ENCODE measurements at places on chromosomes 12 and 14. TPM values are rescaled to one million over a fixed set of nuclear protein-coding genes. Genes with fewer than 3 reads are reported as not detected.
A peak's percentile ranks its signal among the peaks of the same experiment; 100 is the strongest.

SLC7A8 gene
- 0.57 TPM for total RNA-seq

DNA sequence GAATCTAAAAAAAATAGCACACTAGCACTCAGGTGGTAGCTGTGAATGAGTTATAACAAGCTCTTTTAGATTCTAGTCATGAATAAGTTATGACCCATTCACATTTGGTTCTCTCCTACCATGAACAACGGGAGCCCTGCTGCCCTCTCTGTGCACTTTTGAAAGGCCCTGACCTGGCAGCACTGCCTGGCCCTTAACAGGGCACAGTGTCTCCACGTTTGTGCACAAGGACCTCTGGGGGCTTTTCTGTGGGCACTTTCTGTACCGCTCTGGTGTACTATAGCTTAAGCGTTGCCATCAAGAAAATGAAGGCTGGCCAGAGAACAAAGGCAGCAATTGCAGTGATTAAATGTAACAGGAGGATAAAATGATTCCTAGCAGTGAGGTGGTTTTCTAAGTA lies 21.2 kb downstream of the CCDC92 start:
- H3K36me3 ChIP-seq = no peaks in the 10 kb centered on the region
- H3K4me3 ChIP-seq = no peak overlapping the region
- DNase-seq = no peak
- H3K27ac ChIP-seq = no peak overlapping the region
- H3K4me1 ChIP-seq = no peaks in the 10 kb centered on the region

GRCh38 chr12:40825156-40825555 lies 132.9 kb downstream of the CNTN1 start:
- no peak overlapping the region for H3K4me3 ChIP-seq
- H3K4me1 ChIP-seq = no peaks in the 10 kb centered on the region
- no peak for DNase-seq
- no peaks in the 10 kb centered on the region for H3K27me3 ChIP-seq

- no peak overlapping the region for H3K27ac ChIP-seq
- H3K4me3 ChIP-seq = no peak overlapping the region
- H3K36me3 ChIP-seq = no peaks in the 10 kb centered on the region
- no peaks in the 10 kb centered on the region for H3K27me3 ChIP-seq
- peaks cover 10% of the 10 kb centered on the region for H3K4me1 ChIP-seq
These were observed 334.4 kb upstream of the ATP2B1 start for GRCh38 chr12:90042920-90043641.

KLRC4 gene
- 4.9 TPM for total RNA-seq

SLC8A3 gene
- total RNA-seq = not detected

GRCh38 chr14:24475261-24475660 lies 32.7 kb upstream of the SDR39U1 start:
- H3K27ac ChIP-seq = no peak overlapping the region
- H3K36me3 ChIP-seq = no peaks in the 10 kb centered on the region

DNA sequence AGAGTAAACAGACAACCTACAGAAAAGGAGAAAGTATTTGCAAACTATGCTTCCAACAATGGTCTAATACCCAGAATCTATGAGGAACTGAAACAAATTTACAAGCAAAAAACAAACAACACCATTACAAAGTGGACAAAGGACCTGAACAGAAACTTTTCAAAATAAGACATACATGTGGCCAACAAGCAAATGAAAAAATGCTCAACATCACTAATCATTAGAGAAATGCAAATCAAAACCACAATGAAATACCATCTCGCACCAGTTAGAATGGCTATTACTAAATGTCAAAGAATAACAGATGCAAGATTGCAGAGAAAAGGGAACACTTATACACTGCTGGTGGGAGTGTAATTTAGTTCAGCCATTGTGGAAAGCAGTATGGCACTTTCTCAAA lies 125.8 kb downstream of the C12orf42 start:
- H3K36me3 ChIP-seq = no peaks in the 10 kb centered on the region
- H3K27me3 ChIP-seq = no peaks in the 10 kb centered on the region
- peaks cover 13% of the 10 kb centered on the region for H3K4me1 ChIP-seq
- no peak overlapping the region for H3K4me3 ChIP-seq

- peak within 1 kb of the TSS; percentile 88 for H3K27ac ChIP-seq
- peaks cover 44% of the 10 kb centered on the region for H3K4me1 ChIP-seq
- no peaks in the 10 kb centered on the region for H3K27me3 ChIP-seq
- H3K4me3 ChIP-seq = peak within 1 kb of the TSS; percentile 86
These were observed at the start of gene CRIP1 for GRCh38 chr14:105486163-105486973. TSS of gene CRIP1 (plus strand) at chr14:105486886. CDS start at chr14:105487260, 374 bp downstream.

- H3K4me1 ChIP-seq = peaks cover 36% of the 10 kb centered on the region
- H3K27me3 ChIP-seq = no peaks in the 10 kb centered on the region
- no peak for DNase-seq
- peaks cover 11% of the 10 kb centered on the region for H3K36me3 ChIP-seq
These were observed 710 bp downstream of the MTA1 start for GRCh38 chr14:105420101-105420973.

GRCh38 chr14:56592746-56593544 lies 13.3 kb downstream of the TMEM260 start:
- peaks cover 19% of the 10 kb centered on the region for H3K36me3 ChIP-seq
- no peaks in the 10 kb centered on the region for H3K27me3 ChIP-seq
- no peaks in the 10 kb centered on the region for H3K4me1 ChIP-seq
- DNase-seq = no peak

DNA sequence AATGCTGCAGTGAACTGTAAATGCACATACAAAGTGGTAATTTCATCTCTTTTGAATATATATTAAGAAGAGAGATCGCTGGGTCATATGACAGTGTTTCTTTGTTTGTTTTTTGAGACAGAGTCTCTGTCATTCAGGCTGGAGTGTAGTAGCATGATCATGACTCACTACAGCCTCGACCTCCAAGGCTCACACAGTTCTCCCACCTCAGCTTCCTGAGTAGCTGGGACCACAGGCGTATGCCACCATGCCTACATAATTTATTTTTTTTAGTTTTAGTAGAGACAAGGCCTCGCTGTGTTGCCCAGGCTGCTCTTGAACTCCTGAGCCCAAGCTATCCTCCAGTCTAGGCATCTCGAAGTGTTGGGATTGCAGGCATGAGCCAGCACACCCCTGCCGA lies 62.4 kb upstream of the ACSS3 start:
- H3K27ac ChIP-seq = no peak overlapping the region
- H3K27me3 ChIP-seq = no peaks in the 10 kb centered on the region

DNA sequence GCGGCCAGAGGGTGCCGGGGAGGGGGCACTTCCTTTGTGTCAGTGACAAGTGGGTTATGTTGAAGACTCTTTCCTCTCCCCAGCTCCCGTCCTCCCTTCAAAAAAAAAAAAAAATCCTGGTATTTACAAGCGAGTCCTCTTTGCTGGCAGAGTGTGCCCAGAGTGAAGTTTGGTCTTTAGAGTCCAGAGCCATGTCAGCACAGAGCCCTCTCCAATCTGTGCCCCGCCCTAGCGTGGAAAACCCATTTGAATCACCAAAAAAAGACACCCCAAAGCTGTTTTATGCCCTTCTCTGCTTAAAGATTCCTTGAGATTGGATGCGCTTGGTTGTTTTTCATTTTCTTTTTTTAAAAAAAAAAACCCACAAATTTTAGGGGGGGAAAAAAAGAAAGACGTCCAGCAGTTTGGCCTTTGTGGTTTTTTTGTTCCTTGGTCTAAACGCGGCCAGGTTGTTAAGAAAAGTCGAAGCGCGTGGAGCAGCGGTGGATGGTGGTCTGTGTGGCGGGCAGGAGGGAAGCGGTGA lies 3.3 kb downstream of the NKX2-1 start:
- no peak overlapping the region for H3K4me3 ChIP-seq
- no peak overlapping the region for H3K27ac ChIP-seq
- H3K27me3 ChIP-seq = peaks cover 71% of the 10 kb centered on the region
- peaks cover 7% of the 10 kb centered on the region for H3K4me1 ChIP-seq

DNA sequence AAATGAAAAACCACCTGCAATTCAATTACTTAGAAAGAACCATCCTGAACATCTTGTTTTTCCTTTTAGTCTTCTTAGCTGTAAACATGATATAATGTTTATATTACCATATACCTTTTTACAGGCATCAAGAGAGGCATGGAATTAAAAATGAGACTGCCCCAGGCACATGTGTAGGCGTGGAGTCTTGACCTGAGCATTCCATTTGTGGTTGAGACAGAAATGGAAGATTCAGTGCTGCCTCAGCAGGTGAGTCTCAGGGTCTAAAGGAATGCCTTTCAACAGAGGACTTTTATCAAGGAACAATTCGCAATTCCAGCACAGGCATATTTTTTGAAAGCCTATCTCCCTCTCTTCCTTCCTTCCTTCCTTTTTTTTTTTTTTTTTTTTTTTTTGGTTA lies 8.0 kb upstream of the NANOGNB start:
- no peak overlapping the region for H3K27ac ChIP-seq
- peaks cover 3% of the 10 kb centered on the region for H3K27me3 ChIP-seq
- peaks cover 9% of the 10 kb centered on the region for H3K4me1 ChIP-seq
- no peaks in the 10 kb centered on the region for H3K36me3 ChIP-seq
- no peak overlapping the region for H3K4me3 ChIP-seq
- no peak for DNase-seq

- DNase-seq = no peak
- H3K4me1 ChIP-seq = peaks cover 55% of the 10 kb centered on the region
- no peaks in the 10 kb centered on the region for H3K27me3 ChIP-seq
- H3K27ac ChIP-seq = peak overlapping the region; percentile 99
These were observed 1.6 kb downstream of the IRAK4 start for GRCh38 chr12:43760396-43760795.

GRCh38 chr14:71783088-71783487 lies 149.1 kb upstream of the RGS6 start:
- H3K4me3 ChIP-seq = no peak overlapping the region
- no peaks in the 10 kb centered on the region for H3K4me1 ChIP-seq
- no peaks in the 10 kb centered on the region for H3K36me3 ChIP-seq

DNA sequence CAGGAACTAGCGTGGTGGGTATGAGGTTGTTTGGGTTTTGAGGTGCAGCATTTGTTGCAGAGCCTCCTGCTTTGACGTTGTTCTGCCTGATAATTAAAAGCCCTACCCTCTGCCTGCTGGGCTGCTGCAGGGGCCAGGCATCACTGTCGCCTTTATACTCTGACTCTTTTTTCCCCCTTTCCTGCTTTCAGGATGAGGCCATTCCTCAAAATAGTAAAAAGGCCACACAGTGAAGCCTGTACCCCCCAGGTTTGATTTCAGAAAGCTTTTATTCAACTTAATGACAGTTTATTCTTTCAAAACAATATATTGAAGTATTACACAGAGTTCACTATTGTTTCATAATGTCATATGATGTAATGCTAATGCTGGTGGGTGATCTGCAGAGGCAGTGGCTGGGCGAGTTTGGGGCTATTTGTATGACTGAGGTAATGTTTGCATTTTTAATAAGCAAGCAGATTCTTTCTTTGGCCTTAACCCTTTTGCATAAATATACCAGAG lies 9.1 kb downstream of the BORCS5 start:
- no peak overlapping the region for H3K4me3 ChIP-seq
- peak overlapping the region; percentile 32 for H3K27ac ChIP-seq
- H3K36me3 ChIP-seq = peaks cover 39% of the 10 kb centered on the region
- peak; percentile 55 for DNase-seq
- peaks cover 41% of the 10 kb centered on the region for H3K4me1 ChIP-seq

GRCh38 chr14:98548071-98548686 lies 723.8 kb downstream of the BCL11B start:
- H3K27me3 ChIP-seq = no peaks in the 10 kb centered on the region
- no peak overlapping the region for H3K4me3 ChIP-seq
- no peaks in the 10 kb centered on the region for H3K36me3 ChIP-seq
- H3K27ac ChIP-seq = peak overlapping the region; percentile 16
- peaks cover 5% of the 10 kb centered on the region for H3K4me1 ChIP-seq

GRCh38 chr14:92783813-92784431 lies 10.2 kb upstream of the GOLGA5 start:
- H3K4me1 ChIP-seq = peaks cover 11% of the 10 kb centered on the region
- no peak overlapping the region for H3K27ac ChIP-seq
- peaks cover 2% of the 10 kb centered on the region for H3K27me3 ChIP-seq
- no peak overlapping the region for H3K4me3 ChIP-seq
- peaks cover 2% of the 10 kb centered on the region for H3K36me3 ChIP-seq

PRKD1 gene
- not detected for total RNA-seq

DNA sequence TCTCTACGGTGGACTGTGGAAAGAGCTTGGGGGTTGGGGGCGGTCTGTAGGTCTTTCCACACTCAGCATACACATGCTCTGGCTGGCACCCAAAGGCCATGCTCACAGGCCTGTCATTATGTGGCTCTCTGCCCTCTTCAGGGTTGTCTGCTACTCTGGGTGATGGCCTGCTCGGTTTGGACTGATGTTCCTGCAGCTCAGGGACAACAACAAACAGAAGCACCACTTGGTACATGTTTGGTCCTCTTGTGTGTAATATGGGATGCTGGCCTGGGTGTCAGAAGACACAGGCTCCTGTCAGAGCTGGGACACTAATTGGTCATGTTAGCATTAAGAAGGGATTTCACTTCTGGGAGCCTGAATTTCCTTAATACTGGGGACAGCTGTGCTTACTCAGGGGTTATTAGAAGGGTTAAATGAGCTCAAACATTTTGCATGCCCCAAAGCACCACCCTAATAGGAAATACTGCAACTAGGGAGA lies 32.7 kb upstream of the SELPLG start:
- no peaks in the 10 kb centered on the region for H3K27me3 ChIP-seq
- no peaks in the 10 kb centered on the region for H3K36me3 ChIP-seq
- no peak for DNase-seq
- no peak overlapping the region for H3K4me3 ChIP-seq
- H3K27ac ChIP-seq = no peak overlapping the region

- no peaks in the 10 kb centered on the region for H3K27me3 ChIP-seq
- no peak for DNase-seq
- peaks cover 48% of the 10 kb centered on the region for H3K4me1 ChIP-seq
- H3K27ac ChIP-seq = peak overlapping the region; percentile 60
These were observed 4.9 kb downstream of the NCKAP1L start for GRCh38 chr12:54502485-54502884.

DNA sequence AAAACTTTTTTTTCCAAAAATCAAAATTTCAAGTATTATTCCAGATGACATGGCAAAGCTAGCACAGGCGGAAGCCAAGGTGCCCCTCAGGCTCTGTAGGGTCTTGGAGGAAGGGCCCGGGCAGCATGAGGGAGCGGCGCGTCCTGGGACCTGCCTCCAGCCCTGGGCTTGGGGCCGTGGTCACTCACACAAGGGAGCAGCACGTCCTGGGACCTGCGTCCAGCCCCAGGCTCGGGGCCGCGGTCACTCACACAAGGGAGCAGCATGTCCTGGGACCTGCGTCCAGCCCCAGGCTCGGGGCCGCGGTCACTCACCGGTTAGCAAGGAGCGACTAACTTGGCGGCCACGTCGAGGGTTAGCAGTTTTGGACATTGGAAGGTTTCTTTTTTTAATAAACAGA lies 11.9 kb upstream of the GOLGA3 start:
- no peak overlapping the region for H3K4me3 ChIP-seq
- no peak overlapping the region for H3K27ac ChIP-seq
- H3K4me1 ChIP-seq = peaks cover 35% of the 10 kb centered on the region
- no peak for DNase-seq
- H3K27me3 ChIP-seq = no peaks in the 10 kb centered on the region

Measured in activated CD8-positive, alpha-beta T cell treated with anti-CD3 and anti-CD28 coated beads, Interleukin-2, amount 10 ng/mL, durations not matched to agents 7 days and 5 days (primary cell).